ENCODE measurements at places on chromosomes 5 and 9. TPM values are rescaled to one million over a fixed set of nuclear protein-coding genes. Genes with fewer than 3 reads are reported as not detected.
A peak's percentile ranks its signal among the peaks of the same experiment; 100 is the strongest.

- no peaks in the 10 kb centered on the region for H3K36me3 ChIP-seq
- no peaks in the 10 kb centered on the region for H3K27me3 ChIP-seq
Measured at GRCh38 chr9:70567511-70567910, 153.1 kb upstream of the KLF9 start.

DNA sequence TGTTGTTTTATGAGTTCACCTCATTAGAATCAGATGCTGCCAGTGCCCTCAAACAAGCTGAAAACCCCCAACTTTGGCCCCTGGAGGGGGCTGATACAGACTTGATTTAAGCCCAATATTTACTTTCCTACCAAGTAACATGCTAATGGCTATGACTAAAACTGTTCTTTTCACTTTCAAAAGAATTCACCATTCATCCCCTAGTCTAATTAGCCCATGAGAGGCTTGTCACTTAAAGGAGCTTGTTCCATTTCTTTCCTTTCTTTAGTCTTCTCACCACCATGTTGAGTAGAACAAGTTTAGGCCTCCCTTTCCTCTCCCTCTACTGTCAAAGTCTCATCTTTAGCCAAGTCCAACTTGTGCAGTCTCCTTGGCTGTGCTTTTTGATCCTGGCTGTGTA is 50.4 kb downstream of the EPB41L4B start:
- DNase-seq = no peak
- no peaks in the 10 kb centered on the region for H3K27me3 ChIP-seq
- H3K4me3 ChIP-seq = no peak overlapping the region
- H3K4me1 ChIP-seq = no peaks in the 10 kb centered on the region

GRCh38 chr5:31990701-31991110 is 183.4 kb downstream of the GOLPH3 start:
- no peak for DNase-seq
- no peak overlapping the region for H3K27ac ChIP-seq
- no peaks in the 10 kb centered on the region for H3K36me3 ChIP-seq
- H3K27me3 ChIP-seq = no peaks in the 10 kb centered on the region
- H3K4me3 ChIP-seq = no peak overlapping the region

DNA sequence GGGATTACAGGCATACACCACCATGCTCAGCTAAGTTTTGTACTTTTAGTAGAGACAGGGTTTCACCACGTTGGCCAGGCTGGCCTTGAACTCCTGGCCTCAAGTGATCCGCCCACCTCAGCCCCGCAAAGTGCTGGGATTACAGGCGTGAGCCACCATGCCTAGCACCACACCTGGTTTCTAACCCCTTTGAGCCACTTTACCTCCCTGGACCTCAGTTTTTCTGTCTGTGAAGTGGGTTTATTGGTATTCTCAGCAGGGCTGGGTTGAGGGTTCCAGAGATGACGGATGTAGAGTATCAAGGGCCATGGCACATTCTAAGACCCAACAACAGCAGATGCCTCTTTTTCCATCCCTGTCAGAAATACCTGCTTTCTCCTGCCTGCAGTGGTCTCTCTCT is 38.6 kb downstream of the AMBP start:
- H3K27ac ChIP-seq = no peak overlapping the region
- no peak for DNase-seq
- no peaks in the 10 kb centered on the region for H3K4me1 ChIP-seq

DNA sequence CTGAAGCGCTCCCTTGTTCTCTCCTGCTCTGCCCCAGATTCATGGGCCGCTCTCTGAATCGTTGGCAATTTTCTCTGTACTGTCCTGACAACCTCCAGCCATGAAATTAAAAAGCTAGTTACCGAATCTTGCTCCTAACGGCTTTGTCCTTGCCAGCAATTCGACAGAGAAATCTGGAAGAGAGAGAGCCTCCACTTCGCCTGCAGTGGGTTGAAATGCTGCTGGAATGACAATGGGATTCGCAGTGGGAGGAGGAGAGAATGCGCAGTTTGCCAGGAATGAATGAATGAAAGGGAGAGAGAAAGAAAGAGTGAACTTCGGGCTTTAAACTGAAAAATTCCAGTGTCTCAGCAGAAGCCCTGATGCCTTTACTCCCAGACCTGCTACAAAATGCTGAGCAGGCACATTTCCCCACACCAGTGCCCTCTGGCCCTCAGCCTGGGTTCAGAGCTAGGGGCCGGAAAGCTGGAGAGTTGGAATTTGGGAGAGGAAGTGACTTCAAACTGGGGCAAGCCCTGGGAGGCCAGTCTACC is 11.5 kb upstream of the BOD1 start:
- peaks cover 6% of the 10 kb centered on the region for H3K4me1 ChIP-seq
- no peak for DNase-seq
- H3K36me3 ChIP-seq = no peaks in the 10 kb centered on the region

DNA sequence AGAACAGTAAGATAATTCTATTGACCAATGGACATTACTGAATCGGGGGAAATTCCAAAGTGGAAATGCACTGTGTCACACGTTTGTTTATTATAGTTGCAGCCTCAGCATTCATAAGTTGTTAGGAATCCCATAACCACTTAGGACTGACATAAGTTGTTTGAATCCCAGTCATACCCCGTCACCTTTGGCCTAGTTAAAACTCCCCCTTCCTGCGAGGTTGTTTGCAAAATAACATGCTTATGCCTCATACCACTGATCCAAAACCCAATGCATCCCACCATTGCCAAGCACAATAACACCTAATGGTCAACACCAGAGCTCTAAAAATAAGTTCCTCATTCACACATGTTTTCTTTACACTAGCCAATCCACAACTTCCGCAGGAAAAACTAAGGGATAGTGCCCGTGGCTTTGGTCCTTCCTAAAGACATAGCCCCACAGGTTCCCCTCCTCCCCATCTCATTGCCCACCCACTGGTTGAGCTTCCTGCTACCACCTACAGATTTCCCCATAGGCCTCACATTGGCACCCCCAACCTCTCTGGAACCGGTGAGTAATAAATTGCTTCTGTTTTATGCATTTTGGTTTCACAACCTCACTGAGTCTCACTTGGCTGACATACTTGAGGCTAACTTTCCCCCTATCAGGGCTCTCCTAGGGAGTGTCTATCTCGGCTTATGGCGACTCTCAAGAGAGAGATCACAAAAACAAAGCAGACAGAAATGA is 42.3 kb upstream of the MUSK start:
- peak overlapping the region; percentile 41 for H3K27ac ChIP-seq
- H3K27me3 ChIP-seq = no peaks in the 10 kb centered on the region
- no peaks in the 10 kb centered on the region for H3K4me1 ChIP-seq
- no peak for DNase-seq
- no peak overlapping the region for H3K4me3 ChIP-seq

DNA sequence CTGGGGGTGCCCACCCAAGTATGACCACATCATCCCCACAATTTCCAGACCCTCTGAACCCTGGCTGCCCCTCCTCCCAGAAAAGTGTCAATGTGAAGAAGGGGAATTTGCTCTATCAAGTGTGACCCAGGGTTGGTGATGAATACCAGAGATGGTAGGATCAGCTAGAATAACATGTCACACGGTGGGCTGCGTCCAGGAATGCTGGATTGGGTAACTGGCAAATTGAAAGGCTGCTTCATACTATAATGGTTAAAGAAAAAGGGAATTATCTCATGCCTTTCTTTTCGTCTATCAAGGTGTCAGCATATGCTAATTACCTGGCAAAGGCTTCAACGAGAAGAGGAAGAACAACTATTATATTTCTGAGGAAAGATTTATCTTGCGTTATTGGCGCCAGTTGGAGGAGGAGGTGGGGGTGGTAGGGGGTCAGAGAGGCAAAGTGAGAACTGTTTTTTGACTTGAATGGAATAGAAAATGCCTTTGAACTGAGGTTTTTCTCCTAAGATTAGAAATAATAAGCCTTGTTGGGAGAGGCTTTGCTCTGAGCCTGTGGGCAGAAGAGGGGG is 27.8 kb upstream of the ARAP3 start:
- H3K36me3 ChIP-seq = no peaks in the 10 kb centered on the region

DNA sequence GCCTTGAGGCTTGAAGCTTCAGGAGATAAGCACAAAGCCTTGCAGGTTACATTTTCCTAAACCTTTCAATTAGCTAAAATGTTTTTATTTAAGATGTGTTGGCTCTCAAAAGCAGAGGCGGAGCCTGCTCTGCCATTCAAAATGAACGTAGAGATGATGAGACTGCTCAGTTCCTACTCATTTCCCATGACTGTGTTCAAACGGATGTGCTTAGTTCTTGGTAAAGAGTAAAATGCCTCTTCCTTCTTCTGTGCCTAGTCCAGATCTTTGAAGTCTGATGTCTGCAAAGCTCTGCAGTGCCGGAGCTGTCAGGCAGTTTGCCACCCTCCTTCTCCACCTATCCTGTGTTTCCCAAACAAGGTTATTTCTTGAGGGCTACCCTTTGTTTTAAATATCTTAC is 46.3 kb upstream of the ADAMTSL1 start:
- no peak overlapping the region for H3K27ac ChIP-seq
- no peak for DNase-seq
- no peaks in the 10 kb centered on the region for H3K36me3 ChIP-seq
- no peaks in the 10 kb centered on the region for H3K27me3 ChIP-seq
- no peak overlapping the region for H3K4me3 ChIP-seq

DNA sequence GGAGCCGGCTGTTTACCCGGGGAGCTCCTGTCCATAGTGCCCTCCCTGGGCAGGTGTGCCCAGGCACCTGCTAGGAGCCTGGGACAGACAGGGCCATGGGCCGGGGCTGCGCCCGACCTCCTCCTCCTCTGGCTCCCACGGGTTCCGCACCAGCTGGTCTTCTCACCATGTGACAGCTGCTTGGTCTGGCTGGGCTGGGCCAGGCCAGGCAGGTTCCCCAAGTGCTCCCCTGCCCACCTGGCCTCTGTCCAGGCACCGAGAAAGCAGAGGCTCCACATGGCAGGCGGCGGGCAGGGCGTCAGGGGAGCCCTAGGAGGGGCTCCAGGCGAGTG is 60.0 kb downstream of the OLFM1 start:
- peaks cover 84% of the 10 kb centered on the region for H3K27me3 ChIP-seq
- H3K4me1 ChIP-seq = no peaks in the 10 kb centered on the region
- no peaks in the 10 kb centered on the region for H3K36me3 ChIP-seq
- no peak for DNase-seq
- no peak overlapping the region for H3K27ac ChIP-seq
- H3K4me3 ChIP-seq = no peak overlapping the region

DNA sequence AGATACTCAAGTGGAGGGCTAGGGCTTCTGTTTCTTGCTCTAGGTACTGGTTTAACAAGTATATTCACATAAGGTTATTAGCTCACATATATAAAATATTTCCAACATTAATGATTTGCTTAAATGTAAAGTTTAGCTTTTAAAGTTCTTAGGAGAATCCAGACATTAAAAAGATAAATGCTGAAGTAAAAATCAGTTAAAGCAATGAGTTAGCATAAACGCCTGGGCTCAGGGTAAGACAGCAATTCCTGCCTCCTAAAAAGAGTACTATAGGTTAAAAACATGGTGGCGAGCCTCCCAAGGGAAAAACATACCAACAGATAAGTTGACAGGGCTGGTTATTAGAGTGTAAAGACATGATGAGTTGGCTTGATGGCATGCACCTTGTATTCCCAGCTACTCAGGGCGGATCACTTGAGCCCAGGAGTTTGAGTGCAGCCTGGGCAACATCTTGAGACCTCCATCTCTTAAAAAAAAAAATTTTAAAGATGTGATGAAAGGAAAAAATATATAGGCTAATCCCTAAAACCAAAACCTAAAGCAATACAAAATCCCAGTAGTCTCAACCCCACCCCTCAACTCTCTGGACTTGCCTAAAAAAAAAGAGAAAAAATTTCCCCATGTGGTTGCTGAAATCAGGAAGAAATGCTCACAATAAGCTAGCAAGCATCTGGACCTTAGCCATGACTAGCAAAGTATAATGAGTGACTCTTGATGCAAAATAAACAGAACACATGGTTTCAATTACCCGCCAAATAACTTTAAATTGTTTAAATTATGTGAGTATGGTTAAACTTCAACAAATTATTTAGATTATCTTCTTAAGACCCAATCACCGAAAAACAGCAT is 3.6 kb downstream of the GOLPH3 start:
- peaks cover 44% of the 10 kb centered on the region for H3K36me3 ChIP-seq
- H3K27ac ChIP-seq = no peak overlapping the region
- peaks cover 66% of the 10 kb centered on the region for H3K4me1 ChIP-seq
- DNase-seq = no peak

Gene SNX18
- total RNA-seq = 18.1 TPM

Gene PCDHA12
- total RNA-seq = not detected

Gene COL15A1
- 54.6 TPM for total RNA-seq

Gene MGAT1
- 53.2 TPM for total RNA-seq

Gene CCL21
- 7.1 TPM for total RNA-seq

Gene ATP6V0E1
- total RNA-seq = 218 TPM
